ENCODE measurements at places on chromosomes 7 and 10.

- 0 out of 2 replicates have a peak overlapping the region, but pooled peaks have one; percentile 36 for H3K27ac ChIP-seq
- H3K36me3 ChIP-seq, result peaks cover 4% of the 10 kb centered on the region
- DNase-seq, result no peak
- H3K27me3 ChIP-seq, result no peaks in the 10 kb centered on the region
These were observed 36.8 kb downstream of the CTBP2 start for GRCh38 chr10:125123476-125124114.

DNA sequence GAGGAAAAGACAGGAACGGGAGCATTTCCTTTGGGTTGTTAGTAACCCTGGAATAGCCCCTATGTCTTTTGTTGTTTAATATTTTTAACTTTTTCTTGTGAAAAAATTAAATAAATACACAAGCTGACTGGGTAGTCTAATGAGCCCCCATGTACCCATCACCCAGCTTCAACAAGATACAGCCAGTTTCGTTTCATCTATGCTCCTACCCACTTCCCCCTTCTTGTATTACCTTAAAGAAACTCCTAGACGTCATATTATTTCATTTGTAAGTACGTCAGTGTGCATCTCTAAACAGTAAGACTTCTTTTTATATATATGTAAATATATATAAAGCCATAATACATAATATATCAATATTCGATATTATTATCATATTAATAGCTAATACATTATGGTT lies 42.8 kb upstream of the NUB1 start:
- H3K27me3 ChIP-seq, result peaks cover 5% of the 10 kb centered on the region
- H3K4me3 ChIP-seq, result no peak overlapping the region
- no peak for DNase-seq
- no peaks in the 10 kb centered on the region for H3K36me3 ChIP-seq

GRCh38 chr10:110842326-110842904 lies 29.3 kb upstream of the PDCD4 start:
- no peak for DNase-seq
- H3K4me1 ChIP-seq, result no peaks in the 10 kb centered on the region
- no peak overlapping the region for H3K4me3 ChIP-seq
- H3K27me3 ChIP-seq, result no peaks in the 10 kb centered on the region
- H3K36me3 ChIP-seq, result no peaks in the 10 kb centered on the region

- H3K27ac ChIP-seq, result no peak overlapping the region
- H3K4me1 ChIP-seq, result no peaks in the 10 kb centered on the region
- no peaks in the 10 kb centered on the region for H3K36me3 ChIP-seq
- H3K4me3 ChIP-seq, result no peak overlapping the region
- DNase-seq, result no peak
- no peaks in the 10 kb centered on the region for H3K27me3 ChIP-seq
These were observed 314.9 kb upstream of the AOAH start for GRCh38 chr7:37039131-37039749.

DNA sequence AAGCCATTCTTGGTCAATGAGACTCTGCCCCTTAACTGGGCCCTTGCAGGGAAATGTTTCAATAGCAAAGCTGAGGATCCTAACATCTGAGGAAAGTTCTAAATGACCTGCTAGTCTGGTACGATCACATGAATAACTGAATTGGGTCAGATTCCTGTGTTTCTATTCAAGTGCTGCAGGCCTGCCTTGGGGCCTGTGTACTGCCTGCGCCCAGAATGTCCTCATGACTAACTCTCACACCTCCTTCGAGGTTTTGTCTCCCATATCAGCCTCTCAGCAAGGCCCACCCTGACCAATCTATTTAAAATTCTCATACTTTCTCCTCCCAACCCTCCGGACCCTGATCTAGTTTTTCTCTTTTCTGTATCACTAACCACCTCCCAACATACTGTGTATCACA lies 4.4 kb downstream of the JAZF1 start:
- no peak overlapping the region for H3K4me3 ChIP-seq
- H3K27me3 ChIP-seq, result peaks cover 7% of the 10 kb centered on the region
- H3K27ac ChIP-seq, result no peak overlapping the region
- DNase-seq, result no peak
- no peaks in the 10 kb centered on the region for H3K36me3 ChIP-seq

DNA sequence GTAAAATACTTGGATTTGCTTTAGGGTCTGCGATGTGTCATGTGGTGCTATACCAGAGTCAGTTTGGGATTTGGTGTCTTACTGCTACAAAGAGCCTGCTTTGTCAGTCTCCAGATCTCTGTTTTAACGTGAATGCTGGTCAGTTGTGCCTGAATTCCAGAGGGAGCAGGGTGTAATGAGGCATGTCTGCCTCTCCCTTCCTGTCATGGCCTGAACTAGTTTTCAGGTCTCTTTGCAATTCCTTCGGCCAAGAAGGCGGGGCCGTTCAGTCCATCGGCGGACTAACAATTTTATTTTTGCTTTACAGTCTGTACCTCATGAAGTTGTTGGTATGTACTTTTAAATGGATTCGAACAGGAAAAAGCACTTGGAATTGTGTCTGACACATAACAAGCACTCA lies 465.1 kb upstream of the ADARB2 start:
- peak overlapping the region; percentile 88 for H3K27ac ChIP-seq
- peaks cover 11% of the 10 kb centered on the region for H3K4me1 ChIP-seq
- H3K4me3 ChIP-seq, result no peak overlapping the region
- no peaks in the 10 kb centered on the region for H3K36me3 ChIP-seq

DNA sequence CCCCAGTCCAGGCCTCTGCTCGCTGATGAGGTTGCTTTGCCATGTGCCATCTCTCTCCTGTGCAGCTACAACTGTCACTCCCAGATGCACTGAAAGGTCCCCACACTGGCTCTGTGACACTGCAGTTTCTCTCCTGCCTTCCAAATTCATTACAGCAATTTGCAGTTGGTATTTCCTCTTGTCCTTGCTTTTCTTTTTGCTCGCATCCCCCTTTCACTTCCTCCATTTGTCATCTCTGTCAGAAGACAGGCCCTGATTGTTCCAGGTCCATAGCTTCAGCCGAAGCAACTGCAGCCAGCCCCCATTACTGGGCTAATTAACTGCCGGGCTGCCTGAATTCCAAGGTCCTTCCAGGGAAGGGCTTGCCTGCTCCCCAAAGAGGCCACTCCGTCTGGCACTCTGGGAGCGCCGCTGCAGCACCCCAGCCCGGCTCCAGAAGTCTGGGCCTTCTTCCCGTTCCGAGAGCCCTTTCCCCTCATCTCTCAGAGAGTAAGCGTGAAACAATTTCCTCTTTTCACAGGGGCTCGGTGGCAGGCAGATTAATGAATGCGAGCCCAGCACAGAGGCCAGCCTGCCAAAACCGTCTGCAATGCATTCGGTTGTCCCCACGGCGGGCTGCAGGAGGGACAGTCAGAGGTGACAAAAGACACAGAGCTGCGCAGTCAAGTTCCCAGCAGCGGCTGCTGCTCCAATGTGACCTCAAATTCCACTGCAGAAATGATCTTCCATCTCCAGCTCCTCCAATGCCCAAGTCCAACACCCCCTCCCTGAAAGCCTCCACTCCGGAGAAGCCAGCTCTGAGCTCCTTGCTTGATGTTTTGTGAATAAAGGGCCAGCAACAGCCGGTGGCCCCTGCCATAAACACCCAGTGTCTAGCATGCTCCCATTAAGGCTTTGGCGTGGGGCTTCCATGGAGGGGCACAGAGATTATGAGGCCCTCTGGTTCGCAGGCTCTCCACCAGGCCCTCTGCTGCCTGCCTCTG lies 279.4 kb upstream of the HABP2 start:
- H3K36me3 ChIP-seq, result no peaks in the 10 kb centered on the region
- no peaks in the 10 kb centered on the region for H3K4me1 ChIP-seq
- no peak overlapping the region for H3K4me3 ChIP-seq

- H3K4me3 ChIP-seq, result no peak overlapping the region
- no peaks in the 10 kb centered on the region for H3K36me3 ChIP-seq
- no peak overlapping the region for H3K27ac ChIP-seq
- DNase-seq, result no peak
- peaks cover 17% of the 10 kb centered on the region for H3K4me1 ChIP-seq
These were observed 192.1 kb downstream of the CELF2 start for GRCh38 chr10:11209830-11210181.

GRCh38 chr7:106177300-106177690 lies 65.2 kb upstream of the SYPL1 start:
- no peaks in the 10 kb centered on the region for H3K36me3 ChIP-seq
- H3K4me3 ChIP-seq, result no peak overlapping the region
- H3K4me1 ChIP-seq, result no peaks in the 10 kb centered on the region
- DNase-seq, result no peak

- H3K36me3 ChIP-seq, result peaks cover 3% of the 10 kb centered on the region
- no peak for DNase-seq
- H3K27me3 ChIP-seq, result no peaks in the 10 kb centered on the region
- no peak overlapping the region for H3K27ac ChIP-seq
These were observed 62.2 kb downstream of the XPNPEP1 start for GRCh38 chr10:109861081-109861480.

DNA sequence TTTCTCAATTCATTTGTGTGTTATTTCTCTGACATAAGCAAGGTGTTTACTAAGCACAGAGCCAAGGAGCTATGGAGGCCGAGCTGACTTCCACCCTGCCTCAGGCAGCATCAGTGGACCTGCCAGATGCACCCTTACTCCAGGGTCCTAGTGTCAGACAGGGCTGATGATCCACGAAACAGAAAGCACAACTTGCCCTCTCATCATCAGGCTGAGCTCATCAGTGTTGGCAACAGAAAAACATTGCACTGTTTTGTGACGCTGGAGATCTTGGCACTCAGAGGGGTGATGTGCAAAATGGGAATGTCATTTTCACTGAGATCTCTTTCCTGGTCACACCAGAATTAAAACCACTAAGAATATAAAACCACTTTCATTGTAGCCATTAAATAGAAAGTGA lies 201.8 kb downstream of the GLI3 start:
- no peaks in the 10 kb centered on the region for H3K4me1 ChIP-seq
- H3K4me3 ChIP-seq, result no peak overlapping the region
- H3K27ac ChIP-seq, result no peak overlapping the region
- peaks cover 1% of the 10 kb centered on the region for H3K27me3 ChIP-seq

DNA sequence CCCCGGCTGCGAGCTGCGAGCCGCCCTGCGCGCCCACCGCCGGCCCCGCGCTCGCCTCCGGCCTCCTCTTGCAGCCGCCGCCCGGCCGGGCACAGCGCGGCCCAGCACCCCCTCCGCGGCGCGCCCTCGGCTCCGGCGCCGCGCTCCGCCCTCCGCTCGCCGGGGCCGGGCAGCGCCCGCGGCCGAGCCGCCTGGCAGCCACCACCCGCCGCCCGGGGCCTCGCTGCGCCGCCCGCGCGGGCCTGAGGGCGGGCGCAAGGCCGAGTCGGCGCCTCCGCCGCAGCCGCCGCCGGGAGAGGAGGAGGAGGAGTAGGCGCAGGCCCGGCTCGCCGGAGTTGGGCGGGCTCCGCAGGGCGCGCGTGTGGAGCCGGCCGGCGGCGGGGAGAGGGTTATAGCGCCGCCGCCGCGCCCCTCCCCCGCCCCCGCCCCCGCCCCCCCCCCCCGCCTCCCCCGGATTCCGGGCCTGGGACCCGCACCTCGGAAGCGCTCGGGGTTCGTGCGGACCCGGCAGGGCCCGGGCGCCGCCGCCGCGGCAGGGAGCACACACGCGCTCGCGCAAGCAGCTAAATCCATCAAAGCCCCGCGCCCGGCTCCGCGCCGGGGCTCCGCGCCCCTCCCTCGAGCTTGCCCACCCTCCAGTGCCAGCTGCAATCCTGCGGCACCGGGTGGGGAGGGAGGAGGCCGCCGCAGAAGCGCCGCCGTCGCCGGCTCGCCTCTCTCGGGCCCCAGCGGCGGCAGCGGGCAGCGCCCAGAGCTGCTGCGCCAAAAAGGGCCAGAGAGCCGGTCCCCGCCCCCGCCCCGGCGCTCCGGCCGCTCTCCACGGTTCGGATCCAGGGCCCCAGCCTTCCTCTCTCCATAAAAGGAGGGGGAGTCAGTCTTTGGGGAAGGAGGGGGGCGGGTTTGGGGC lies at the start of gene PDGFA:
Gene PDGFA (minus strand): TSS at position 363 of the 907 bp plus-strand sequence. CDS start 845 bp downstream, outside the sequence.
- no peak within 1 kb of the TSS for H3K27ac ChIP-seq
- peaks cover 38% of the 10 kb centered on the region for H3K27me3 ChIP-seq
- peak within 1 kb of the TSS; percentile 52 for H3K4me3 ChIP-seq

GRCh38 chr7:69622014-69622835 lies 23.9 kb downstream of the AUTS2 start:
- no peak for DNase-seq
- H3K4me3 ChIP-seq, result no peak overlapping the region
- peaks cover 16% of the 10 kb centered on the region for H3K4me1 ChIP-seq
- H3K27me3 ChIP-seq, result peaks cover 88% of the 10 kb centered on the region
- H3K27ac ChIP-seq, result no peak overlapping the region
- no peaks in the 10 kb centered on the region for H3K36me3 ChIP-seq

GRCh38 chr7:1505731-1506550 lies 1.8 kb upstream of the INTS1 start:
- peaks cover 9% of the 10 kb centered on the region for H3K36me3 ChIP-seq
- H3K4me3 ChIP-seq, result no peak overlapping the region
- no peaks in the 10 kb centered on the region for H3K27me3 ChIP-seq
- peak; percentile 66 for DNase-seq
- peaks cover 3% of the 10 kb centered on the region for H3K4me1 ChIP-seq

GRCh38 chr7:80779456-80779855 lies 139.4 kb downstream of the SEMA3C start:
- H3K4me3 ChIP-seq, result no peak overlapping the region
- H3K4me1 ChIP-seq, result peaks cover 1% of the 10 kb centered on the region
- H3K27me3 ChIP-seq, result no peaks in the 10 kb centered on the region
- H3K36me3 ChIP-seq, result no peaks in the 10 kb centered on the region
- no peak for DNase-seq

- no peak overlapping the region for H3K27ac ChIP-seq
- H3K4me1 ChIP-seq, result peaks cover 1% of the 10 kb centered on the region
- H3K27me3 ChIP-seq, result no peaks in the 10 kb centered on the region
- H3K36me3 ChIP-seq, result no peaks in the 10 kb centered on the region
These were observed 162.4 kb upstream of the PPP2R2D start for GRCh38 chr10:131738396-131738735.

DNA sequence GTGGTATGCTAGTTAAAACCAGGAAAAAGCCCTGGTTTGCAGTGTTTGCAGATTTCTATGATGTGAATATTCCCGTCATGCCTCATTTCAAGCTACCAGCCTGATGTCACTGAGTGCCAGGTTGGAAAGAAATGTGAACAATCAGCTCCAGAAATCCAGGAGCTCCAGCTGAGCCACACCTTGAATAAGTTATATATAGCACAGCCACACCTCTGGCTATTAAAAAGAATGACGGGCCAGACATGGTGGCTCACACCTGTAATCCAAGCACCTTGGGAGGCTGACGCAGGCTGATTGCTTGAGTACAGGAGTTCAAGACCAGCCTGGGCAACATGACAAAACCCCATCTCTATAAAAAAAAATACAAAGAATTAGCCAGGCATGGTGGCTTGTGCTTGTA lies 18.7 kb upstream of the SLF2 start:
- no peak overlapping the region for H3K27ac ChIP-seq
- no peaks in the 10 kb centered on the region for H3K4me1 ChIP-seq
- H3K4me3 ChIP-seq, result no peak overlapping the region
- no peaks in the 10 kb centered on the region for H3K27me3 ChIP-seq

- no peak overlapping the region for H3K27ac ChIP-seq
- no peaks in the 10 kb centered on the region for H3K27me3 ChIP-seq
- DNase-seq, result no peak
- no peaks in the 10 kb centered on the region for H3K4me1 ChIP-seq
- H3K36me3 ChIP-seq, result no peaks in the 10 kb centered on the region
These were observed 61.4 kb downstream of the MGAM2 start for GRCh38 chr7:142172932-142173331.

DNA sequence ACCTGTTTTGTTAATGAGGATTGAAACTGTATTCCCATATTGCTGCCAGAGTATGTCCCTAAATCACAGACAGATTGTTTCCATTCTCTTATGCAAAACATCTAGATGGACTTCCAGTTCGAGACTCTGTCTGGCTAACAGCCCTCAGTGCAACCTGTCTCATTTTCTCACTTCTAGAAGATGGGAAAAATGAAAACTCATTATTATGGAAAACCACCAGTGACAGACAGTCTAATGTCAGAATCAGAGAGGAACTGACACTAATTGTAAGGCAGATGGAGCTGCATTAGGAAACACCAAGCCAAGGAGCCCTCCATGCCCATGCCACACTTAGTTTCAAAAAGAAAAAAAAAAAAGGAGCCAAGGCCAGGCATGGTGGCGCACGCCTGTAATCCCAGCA lies 61.6 kb downstream of the NPSR1 start:
- no peak overlapping the region for H3K27ac ChIP-seq
- no peaks in the 10 kb centered on the region for H3K36me3 ChIP-seq
- H3K4me1 ChIP-seq, result peaks cover 7% of the 10 kb centered on the region
- no peak for DNase-seq
